ENCODE measurements at places on chromosomes 13 and 19. TPM values are rescaled to one million over a fixed set of nuclear protein-coding genes. Genes with fewer than 3 reads are reported as not detected.
A peak's percentile ranks its signal among the peaks of the same experiment; 100 is the strongest.

The ETHE1 gene
- total RNA-seq, result 64.3 TPM

DNA sequence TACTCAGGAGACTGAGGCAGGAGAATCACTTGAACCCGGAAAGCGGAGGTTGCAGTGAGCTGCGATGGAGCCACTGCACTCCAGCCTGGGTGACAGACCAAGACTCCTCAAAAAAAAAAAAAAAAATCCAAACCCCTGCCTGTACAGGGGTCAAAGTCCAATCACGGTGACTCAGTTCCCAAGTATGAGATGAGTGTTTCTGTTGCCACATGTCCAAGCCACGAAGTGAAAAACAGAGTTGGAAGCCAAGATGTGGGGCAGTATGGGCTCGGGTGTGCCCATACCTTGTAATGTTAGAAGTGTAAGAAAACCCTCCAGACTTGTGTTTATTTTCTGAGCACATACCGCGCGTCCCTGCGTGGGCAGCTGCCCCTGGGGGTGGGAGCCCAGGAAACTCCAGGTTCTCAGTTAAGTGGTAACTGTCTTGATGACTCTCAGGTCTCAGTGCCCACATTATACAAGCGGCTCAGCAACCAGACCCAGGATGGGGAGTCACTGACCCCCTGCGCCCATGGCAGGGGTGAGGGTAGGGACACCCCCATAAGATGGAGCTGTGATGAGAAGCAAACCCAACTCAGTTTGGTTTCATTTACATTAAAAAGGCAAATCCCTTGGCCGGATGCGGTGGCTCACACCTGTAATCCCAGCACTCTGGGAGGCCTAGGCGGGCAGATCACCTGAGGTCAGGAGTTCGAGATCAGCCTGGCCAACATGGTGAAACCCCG is 1.2 kb upstream of the GPX4 start:
- DNase-seq, result peak; percentile 95

DNA sequence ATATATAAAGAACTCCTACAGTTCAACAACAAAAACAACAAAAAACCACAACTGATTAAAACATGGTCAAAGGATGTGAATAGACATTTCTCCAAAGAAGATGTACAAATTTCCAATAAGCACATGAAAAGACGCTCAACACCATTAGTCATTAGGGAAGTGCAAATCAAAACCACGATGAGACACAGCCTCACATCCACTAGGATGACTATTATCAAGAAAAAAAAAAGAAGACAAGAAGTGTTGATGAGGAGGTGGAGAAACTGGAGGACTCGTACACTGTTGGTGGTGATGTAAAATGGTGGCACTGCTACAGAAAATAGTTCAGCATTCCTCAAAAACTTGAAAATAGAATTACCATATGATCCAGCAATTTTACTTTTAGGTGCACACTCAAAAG is 61.0 kb upstream of the SOX1 start:
- DNase-seq, result no peak

The KLF1 gene
- not detected for total RNA-seq

DNA sequence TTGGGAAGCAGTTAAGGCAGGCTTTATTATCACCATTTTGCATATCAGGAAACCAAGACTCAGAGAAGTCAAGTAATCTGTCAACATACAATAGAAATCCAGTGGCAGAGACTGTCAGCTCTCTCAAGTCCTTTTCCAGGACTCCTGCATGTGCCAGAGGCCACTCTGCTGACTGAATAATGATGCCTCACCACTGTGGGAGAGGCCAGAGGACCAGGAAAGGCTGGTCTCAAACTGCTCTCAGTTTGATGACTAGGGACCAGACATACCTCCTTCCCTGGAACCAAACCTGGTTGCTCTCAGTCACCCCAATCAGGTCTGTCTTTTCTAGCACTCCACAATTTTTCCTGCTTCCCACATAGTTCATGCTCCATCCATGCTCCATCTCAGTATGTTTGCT is 8.0 kb downstream of the RNASEH2B start:
- no peak for DNase-seq

GRCh38 chr13:93788456-93788855 is 561.8 kb downstream of the GPC6 start:
- DNase-seq, result no peak

- DNase-seq, result no peak
Measured at GRCh38 chr19:39512988-39513387, 2.0 kb upstream of the SELENOV start.

The NAPSA gene
- total RNA-seq, result 4.4 TPM

DNA sequence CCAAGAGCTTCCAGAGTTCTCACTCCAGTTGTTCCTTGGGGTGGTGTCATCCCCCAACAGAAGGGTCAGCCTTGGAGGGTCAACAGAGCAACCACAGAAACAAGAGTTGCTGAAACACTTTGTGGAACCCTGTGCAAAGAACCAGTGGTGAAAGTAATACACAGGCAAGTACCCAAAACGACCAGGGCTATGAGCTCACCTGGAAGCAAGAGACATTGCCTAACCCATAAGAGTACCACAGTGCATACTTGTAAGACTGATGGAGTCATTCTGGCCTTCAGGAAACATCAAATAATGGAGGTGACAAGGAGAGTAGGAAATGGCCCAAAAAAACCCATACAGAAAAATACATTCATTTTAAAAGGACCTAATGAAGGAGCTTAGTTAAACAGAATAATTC is 184.3 kb upstream of the TSC22D1 start:
- no peak for DNase-seq

DNA sequence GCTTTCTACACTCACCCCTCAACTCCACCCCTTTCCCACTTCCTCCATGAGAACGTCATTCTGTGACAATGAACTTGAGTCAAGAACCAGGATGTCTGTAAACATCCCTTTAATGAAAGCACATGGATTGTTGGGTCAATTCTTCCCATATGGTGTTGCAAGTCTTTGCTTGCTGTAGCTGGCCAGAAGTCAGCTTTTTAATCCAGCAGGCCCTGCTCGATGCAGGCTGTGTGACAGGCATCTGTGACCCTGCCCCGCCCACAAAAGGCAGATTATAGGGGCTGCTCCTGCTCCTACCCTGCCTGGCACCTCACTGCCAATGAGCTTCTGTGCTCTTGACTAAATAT is 78.0 kb downstream of the STARD13 start:
- DNase-seq, result no peak

The C19orf38 gene
- total RNA-seq, result 0.74 TPM

The SPIB gene
- total RNA-seq, result 0.96 TPM

The CEACAM16 gene
- total RNA-seq, result not detected

DNA sequence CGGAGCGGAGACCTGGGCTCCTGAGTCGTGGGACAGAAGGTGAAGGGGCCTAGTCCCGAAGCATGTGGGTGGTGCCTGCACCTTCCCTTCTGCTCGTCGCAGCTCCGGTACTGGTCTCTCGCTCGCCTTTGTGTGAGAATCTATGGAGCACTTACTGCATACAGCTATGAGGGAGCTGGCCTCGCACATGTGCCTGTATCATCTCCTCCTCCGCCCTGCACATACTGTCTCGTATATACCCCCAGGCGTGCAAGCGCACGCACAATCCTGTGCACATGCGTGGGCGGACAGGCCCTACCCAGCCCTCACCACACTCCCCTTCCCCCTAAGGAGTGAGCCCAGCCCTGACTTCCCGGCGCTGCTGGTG is 8.7 kb downstream of the PIK3R2 start:
- no peak for DNase-seq

DNA sequence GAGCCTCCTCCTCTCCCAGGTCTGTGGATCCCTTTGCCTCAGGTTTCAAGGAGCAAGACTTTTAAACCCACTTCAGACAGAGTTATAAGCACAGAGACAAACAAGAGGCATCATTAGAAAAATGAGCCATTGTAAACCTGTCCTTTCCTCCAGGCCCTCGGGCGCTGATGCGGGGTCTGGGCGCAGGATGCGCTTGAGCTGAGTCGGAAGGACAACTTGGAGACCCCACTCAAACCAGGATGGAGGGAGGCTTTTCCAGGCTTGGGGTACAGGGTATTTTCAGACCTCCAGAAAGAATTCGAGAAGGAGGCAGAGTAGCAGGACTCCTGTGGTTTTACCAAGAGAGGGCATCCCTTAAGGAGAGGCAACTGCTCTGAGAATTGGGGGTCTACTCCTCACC is 155.6 kb downstream of the NUFIP1 start:
- DNase-seq, result no peak

DNA sequence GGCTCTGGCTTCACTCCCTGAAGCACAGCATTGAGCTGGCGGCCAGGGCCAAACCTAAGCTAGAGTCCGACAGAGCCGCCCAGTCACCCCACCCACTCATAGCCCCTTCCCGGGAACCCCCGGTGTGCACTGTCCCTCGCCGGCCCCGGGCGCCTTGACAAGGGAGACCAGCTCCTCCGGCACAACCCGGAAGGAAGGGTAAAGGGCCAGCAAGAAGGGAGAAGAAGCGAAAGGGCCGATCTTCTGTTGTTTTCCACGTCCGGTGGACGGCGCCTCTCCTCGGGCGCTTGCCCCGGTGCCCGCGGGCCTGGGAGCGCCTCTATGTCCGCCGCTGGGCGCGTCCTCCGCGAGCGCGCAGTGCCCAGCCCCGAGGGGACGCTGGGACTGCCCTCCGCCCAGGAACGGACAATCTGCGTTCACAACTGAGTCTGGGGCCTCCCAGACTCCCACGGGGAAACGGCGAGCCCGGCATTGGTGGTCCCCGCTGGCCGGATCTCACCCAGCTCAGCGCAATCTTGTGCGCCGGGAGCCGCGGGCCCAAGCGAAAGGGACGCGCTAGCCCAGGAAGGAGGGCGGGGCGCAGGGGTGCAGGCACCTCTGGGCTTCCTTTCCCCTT is 172.5 kb upstream of the MIR17HG start:
- DNase-seq, result no peak

The IGFL1 gene
- not detected for total RNA-seq

Data from HCT116 (cell line).